ENCODE measurements at places on chromosomes 12 and 14.

- DNase-seq = no peak
Measured at GRCh38 chr14:61438497-61438859, 117.1 kb downstream of the PRKCH start.

- no peak for DNase-seq
Measured at GRCh38 chr14:101184104-101184455, 280.6 kb upstream of the RTL1 start.

DNA sequence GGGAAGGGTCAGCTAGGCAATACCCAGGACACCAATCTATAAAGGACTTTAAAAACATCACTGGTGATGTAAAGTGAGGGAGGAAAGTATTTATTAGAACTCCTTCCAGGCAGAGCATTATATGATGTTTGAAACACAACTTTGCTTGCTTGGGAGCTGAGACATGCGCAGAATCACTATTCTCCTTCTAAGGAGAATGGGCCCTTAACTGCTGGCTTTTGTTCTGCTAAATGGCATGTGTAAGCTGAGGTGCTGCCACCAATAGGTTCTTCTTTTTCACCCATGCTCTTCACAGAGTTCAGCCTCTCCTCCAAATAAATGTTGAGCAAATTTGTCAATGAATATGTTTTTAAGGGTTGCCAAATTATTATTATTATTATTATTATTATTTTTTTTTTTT, 3.9 kb downstream of the STAC3 start:
- DNase-seq = no peak

DNA sequence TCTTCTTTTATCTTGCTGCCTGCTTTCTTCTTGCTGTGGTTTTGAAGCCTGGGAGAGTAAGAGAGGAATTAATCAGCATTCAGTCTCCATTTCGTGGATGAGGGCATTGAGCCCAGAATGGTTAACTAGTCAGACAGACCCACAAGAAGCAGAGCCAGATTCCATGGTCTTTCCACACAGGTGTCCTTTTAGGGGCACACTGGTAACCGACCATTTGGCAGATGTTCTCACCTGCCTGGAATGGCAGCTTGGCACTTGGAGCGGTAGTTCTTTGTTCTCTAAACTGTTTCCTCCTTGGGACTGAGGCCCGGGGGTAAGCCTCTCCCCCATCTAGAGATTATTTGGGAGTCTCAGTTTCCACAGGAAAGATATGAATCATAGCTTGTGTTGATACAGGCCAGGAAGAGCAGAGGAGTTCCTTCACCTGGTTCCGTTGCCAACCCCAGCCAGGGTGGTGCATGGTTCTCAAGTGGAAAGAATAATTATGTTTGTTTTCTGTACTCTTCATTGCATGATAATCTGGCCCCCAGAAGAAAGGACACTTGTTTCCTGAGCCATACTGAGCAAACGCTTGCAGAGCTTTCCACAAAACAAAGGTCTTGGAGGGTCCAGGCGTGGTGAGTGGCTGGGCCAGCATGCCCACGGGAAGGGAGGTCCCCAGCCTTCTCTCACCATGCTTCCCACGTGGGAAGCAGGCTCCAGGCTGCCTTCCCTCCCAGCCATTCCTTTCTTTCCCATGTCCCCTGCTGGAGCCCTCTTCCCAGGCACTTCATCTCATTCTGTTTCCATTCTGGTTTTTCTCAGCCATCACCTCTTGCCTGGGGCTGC, 2.0 kb upstream of the KRT75 start:
- peak; percentile 73 for DNase-seq

GRCh38 chr14:67396381-67396970, 15.5 kb downstream of the PLEK2 start:
- DNase-seq = peak; percentile 52

DNA sequence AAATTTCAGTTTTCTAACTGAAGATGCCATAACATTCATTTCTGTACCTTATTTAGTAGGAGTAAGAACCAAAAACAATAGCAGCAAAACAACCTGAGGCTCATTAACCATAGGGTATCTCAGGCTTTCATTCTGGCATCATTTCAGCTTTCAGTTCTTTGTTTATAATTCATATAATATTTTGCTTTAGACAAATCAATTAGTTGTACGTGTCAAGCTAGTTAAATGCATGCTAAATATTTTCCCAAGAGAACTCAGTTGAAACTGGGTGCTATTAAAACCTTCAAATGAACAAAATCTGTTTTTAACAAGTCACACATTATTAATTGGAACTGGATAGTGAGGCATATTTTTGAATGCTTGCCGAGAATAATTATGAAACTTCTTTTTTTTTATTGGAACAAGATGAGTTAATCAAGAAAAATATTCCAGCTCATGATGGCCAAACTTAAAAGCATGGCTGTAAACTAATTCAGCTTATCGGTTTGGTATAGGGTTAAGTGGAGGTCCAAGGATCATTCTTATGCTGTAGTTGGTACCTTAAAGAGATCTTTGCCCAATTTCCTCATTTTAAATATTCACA, 442.7 kb downstream of the BTG1 start:
- no peak for DNase-seq

DNA sequence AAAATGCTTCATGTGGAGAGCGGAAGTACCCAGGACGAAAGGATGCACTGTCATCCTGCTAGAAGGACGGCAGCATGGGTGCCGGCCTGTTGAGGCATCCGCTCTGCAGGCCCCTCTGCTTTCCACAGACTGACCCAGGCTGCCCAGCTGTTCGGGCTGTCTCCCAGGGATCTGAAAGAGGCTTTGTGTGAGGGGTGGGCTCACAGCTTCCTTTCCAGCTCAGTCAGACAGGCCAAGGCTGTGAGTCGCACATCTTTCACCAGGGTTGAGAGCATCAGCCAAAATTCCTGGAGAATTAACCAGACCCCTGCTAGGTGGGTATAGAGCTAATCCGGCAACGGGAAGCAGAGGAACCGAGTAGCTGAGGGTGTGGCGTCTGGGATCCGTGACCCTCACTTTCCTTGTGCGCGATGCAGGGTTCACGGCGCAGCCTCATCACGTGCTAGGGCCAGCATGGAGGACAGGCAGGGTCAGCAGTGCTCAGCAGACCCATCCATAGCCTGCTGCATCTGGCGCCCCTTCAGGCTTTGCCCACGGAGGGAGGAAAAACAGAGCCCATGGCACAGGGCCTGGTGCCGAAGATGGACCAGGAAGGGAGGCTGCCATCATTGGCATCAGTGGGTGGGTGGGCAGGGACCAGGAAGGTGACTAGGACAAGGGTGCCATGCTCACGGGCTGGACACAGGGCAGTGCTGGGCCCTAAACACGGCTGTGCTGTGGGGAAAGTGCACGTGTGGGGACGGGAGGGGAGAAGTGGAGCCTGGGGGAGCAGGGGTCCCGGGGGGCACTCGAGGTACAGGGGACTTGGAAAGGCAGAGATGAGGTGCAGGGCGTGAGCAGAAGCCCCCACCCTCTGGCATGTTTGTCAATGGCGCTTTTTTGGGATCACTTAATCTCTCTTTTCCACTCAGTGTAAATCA, 9.2 kb upstream of the SIVA1 start:
- DNase-seq = peak; percentile 75

DNA sequence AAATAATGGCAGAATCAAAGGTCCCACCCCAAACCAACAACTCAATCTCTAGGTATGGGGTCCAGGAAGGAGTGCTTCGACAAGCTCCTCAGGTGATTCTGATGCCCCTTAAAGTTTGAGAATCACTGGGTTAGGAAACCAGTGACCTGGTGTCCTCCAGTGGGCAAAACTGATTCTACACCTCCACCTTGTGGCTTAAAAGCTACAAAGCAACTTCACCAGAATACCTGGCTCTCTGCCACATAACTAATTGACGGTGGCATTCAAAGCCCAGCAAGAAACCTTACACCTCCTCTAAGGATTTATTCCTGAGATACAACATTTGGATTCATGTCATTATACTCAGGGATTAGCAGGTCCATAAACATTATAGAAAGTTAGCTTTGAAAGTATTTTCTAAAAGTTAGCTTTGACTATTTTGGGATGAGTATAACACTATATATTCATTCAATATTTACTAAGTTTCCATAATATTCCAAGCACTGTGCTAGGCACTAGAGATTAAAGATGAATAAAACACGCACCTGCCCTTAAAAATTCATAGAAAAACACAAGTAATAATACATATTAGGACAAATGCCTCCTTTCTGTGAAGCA, 45.4 kb downstream of the DCAF5 start:
- peak; percentile 65 for DNase-seq

DNA sequence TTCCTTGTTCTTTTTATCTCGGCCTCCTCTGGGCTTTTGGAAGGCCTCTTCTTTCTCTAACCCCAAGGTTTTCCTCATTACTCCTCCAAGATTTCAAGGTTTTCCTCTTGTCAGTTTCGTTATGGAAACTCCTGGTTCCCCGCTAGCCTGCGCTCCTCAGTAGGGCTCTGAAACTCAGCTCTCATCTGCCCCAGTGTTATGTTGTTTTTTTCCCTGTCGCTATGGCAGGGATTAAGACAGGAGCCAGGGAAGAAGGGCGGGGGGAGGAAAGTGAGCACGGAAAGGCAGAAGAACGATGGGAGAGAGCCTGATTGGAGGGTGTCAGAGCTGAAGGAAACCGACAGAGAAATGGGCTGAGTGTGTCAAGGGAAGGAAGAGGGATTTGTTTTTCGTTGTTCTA, 26.5 kb upstream of the JDP2 start:
- DNase-seq = peak; percentile 18

GRCh38 chr14:63200035-63200740, 4.1 kb upstream of the RHOJ start:
- no peak for DNase-seq

GRCh38 chr14:101559250-101559623, 2.1 kb upstream of the DIO3 start:
- DNase-seq = no peak

DNA sequence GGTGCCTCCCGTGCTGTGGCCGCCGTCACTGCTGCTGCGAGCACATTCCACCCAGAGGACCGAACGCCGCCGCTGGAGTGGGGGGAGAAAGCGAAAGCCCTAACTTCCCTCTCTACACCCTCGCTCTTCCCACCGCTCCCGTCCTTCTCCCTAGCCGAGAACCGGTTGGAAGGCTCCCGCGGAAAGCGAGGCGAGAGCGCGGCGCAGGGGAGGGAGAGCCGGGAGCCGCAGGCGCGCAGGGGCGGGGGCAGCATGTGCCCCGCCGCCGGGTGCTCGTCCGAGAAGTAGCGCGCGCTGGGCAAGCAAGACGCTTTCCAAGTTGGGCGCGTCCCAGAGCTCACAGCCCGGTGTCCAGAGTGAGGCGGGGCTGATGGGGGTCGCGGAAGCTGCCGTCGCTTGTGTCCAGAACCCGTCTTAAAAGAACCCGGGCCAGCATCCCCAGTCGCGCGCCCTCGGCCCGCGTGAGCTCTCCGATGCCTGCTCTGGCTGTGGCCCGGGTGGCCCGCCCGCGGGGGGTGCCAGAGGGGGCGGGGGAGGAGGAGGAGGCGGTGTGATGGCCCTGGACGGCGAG, at the start of gene TRHDE:
TRHDE (plus strand) TSS at position 280 of the 571 bp plus-strand sequence; CDS start at position 554, 274 bp downstream.
- peak; percentile 64 for DNase-seq

DNA sequence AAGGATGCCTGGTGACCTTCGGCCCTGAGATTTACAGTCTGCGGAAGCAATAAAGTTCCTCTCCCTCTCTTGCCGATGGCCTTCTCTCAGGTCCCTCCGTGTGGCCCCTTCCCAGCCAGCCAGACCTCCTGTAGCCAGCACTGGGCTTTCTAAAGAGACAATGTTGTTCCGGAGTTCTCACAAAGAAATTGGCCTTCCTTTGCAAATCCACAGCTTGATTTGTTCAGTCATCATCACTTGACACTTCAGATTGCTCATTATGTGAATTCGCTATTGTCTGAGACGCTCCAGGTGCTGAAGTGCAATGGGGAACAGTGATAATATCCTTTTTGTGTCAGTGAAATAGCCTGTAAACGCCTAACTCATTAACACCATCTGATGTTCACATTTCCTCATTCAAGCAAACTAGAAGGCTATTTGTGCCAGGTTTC, 43.7 kb upstream of the GPHB5 start:
- DNase-seq = no peak

DNA sequence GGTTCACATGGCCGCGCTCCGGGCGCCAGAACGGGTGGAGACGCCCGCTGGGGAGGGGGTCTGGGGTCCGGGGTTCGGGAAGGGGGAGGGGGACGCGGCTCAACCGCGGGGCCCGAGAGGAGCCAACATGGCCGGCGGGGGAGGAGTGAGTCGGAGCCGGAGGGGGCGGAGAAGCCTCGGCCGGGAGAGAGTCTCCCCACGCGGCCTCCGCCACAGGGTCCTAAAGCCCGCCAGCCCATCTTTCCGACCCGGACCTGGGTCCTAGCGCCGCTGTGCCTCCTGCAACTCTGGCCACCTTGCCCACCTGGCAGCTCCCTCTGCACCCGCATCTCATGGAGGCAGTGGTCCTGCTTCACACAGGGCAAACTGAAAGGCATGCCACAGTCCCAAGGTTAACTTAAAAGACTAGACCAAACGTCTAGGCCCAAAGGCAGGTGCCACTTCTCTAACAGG, at the start of gene BAZ2A:
BAZ2A (minus strand) TSS at position 147 of the 453 bp plus-strand sequence. CDS start 12,796 bp downstream, outside the sequence.
- DNase-seq = peak; percentile 75

- no peak for DNase-seq
Measured at GRCh38 chr14:47044841-47045240, 393.3 kb upstream of the RPL10L start.

- no peak for DNase-seq
Measured at GRCh38 chr14:50606468-50606867, 46.5 kb downstream of the ATL1 start.

- DNase-seq = peak; percentile 76
Measured at GRCh38 chr14:75132382-75133086, 5.7 kb upstream of the NEK9 start.

Data from fibroblast of upper back skin (primary cell).